ENCODE measurements at places on chromosomes 1 and 21.

DNA sequence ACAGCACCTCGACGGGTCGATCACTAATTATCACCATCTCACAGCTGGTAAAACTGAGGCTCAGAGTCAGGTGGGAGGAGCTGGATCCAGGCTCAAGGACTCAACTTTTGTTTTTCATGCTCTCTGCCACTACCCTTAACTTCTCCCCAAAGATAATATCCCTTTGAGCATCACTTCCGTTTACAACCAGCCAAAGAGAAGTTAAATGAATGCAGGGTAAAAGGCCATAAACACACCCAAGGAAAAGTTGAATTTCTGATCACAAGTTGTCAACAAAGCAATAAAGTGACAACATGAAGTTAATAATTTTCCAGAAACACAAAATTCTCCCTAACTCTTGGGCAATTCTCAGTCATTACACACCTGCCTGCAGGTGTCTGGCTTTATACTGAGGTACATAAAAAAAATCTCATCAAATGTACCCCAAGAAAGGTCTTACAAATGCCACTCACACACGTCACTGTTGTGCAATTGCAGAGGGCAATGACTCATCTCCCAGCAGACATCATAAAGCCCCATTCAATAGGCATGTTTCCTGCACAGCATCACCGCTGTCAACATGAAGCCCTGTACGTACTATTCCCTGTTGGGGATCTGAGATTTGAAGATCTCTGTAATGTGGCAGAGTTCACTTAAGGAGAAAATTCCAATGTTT, 3.4 kb downstream of the OR2T11 start:
- DNase-seq = no peak

DNA sequence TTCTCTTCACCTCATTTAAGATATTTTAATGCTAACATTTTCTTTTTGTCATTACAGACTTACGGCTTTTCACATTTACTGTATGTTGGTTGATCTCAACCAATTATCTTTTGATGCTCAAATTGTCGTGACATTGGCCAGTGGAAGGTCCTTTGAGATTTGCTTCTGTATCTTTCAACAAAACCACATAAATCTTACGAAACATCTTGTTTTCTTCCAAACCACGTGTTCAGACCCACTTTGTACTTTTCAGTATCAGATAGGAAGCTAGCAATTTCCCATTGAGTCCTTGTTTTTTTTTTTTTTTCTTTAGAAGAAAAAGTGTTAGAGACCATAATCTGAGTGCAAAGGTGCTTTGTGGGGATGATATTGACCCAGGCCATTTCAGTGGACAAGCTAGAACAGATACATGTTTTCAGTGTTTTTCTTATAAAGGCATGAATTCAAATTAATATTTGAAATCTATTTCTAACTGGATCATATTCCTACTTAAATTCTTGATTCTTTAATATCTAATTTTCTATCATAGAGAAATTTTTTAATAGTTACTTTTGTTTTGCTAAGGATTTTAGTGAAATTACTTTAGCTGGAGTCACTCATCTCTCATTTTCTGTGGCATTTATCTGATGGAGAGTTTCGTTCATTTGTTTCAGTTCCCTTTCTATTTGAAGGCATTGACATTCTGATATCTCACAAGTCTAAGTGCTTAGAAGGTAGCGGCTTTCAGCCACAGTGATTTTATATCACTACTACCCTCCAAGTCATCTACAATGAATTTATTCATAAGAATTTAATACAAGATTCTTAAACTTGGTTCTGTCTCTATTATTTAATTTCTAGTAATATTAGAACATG, 26.7 kb downstream of the ATG4C start:
- no peak for DNase-seq

GRCh38 chr1:66464802-66465201, 69.2 kb upstream of the SGIP1 start:
- no peak for DNase-seq

- DNase-seq = no peak
Measured at GRCh38 chr1:92940541-92940940, 20.7 kb downstream of the DIPK1A start.

DNA sequence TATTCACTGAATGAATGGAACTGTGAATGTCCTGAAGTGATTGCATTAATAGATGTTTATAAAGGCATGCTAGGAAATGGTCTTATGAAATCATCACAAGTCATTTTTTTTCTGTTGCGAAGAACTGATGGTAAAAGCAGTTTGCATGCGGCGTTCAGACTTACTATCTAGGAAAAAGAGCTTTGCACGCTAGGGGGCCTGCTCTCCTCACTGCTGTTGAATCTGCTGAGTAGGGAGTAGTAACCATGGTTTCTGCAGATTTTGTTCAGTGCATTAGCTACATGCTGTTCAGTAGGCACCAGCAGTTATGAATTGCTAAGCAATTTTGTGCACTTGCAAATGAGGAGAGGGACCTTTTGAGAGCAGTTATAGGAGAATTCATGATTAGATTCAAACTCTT, 57.9 kb downstream of the CENPF start:
- no peak for DNase-seq

- no peak for DNase-seq
Measured at GRCh38 chr1:182596934-182597333, 7.3 kb downstream of the RGS16 start.

DNA sequence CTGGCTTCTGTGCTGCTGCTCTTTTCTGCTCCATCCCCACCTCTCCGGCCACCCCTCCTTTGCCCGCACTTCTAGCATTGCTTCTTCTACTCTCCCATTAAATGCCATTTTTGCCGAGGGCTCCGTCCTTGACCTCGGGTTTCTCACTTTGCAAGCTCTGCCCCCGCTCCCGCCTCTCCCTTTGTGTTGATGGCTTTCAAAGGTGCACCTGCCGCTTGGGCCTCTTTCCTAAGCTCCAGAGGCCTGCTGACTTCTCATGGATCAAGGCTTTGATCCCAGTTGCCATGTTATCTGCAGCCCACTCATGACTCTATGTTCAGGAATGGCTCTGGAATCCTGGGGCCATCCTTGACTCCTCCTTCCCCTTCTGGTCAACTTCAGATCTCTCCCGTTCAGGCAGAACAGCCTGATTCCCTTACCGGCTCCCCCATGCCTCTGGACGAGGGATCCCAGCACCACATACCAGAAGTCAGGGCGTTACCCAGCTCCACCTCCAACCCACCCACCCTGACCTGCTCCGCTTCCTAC, 54.3 kb downstream of the TLR5 start:
- DNase-seq = no peak

- no peak for DNase-seq
Measured at GRCh38 chr1:230091473-230092231, 24.6 kb downstream of the GALNT2 start.

DNA sequence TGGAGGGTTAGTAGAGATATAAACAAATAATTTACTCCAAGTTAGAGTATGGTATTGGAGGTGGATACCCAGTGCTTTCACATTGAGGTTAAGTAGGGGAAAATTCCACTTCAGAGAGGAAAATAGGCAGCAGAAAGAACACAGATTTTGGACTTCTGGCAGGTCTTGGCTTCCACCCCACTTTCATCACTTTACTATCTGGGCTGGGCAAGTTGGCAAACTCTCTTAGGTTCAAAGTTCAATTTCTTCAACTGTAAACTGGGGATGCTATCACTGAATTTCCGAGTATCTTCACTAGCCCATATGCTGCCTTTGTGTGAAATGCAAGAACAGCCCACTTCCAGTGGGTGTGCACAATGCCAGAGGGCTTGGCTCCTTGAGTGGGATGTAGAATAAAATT, 214.9 kb downstream of the GABPA start:
- DNase-seq = no peak

- no peak for DNase-seq
Measured at GRCh38 chr1:17984583-17984982, 123.0 kb upstream of the IGSF21 start.

DNA sequence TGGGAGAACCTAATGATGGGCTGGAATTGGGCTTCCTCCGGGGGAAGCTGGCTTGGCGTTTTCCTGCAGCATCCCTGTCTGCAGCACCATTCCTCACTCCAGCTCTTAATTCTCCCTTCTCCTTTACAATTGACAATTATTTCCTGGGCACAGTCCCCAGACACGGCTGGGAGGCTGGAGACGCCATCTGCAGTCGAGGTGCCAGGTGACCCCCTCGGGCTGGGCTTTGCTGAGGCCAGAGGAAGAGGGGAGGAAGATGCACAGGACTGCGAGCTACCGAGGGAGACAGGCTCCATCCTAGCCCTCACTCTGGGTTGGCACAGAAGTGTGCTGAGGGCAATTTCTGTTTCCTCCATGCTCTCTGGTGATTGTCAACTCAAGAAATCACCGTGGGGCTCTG, 453.8 kb downstream of the PTPRU start:
- DNase-seq = no peak

GRCh38 chr1:119879510-119880434, 16.5 kb downstream of the ADAM30 start:
- DNase-seq = no peak

GRCh38 chr1:9397997-9398526, 105.4 kb downstream of the SPSB1 start:
- DNase-seq = no peak

DNA sequence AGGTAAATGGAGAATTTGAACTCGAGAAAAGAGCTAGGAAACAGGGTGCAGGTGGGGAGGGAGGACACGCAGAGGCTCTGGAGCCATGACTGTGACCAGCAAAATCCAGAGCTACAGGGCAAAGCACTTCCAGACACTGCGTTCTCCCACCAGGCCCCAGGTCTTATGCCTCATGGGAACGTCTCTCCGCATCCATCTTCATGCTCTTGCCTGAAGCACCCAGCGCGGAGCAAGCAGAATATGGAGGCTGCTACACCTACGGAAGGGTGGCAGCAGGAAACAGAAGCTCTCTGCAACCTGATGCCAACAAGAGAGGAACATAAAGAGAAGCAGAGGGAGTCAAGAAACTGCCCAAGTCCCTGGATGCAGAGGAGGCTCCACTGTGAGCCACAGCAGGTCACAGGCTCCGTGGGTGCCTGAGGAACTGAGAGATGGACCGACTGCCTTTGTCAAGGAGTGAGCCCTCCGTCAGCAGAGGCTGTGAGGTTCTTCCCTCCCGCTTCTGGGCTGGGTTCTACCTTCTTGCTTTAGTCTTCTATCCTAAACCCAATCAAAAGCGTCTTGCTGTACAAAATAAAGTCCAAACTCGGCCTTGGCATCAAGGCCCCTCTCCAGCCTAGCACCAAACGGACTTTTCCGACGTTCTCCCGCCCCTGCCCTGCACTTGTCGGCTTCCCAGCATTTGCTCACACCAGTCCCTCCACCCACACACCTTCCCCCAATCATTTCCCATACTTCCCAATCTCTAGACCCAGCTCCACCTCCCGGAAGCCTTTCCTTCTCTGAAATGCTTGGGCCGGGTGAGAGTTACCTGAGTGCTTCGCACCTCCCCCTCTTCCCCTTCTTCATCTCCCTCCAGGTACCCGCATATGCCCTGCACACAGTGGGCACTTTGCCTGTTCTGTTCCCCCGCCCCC, 930 bp downstream of the DHCR24 start:
- DNase-seq = peak; percentile 58

- no peak for DNase-seq
Measured at GRCh38 chr1:4653328-4653660, 1.1 kb upstream of the AJAP1 start.

DNA sequence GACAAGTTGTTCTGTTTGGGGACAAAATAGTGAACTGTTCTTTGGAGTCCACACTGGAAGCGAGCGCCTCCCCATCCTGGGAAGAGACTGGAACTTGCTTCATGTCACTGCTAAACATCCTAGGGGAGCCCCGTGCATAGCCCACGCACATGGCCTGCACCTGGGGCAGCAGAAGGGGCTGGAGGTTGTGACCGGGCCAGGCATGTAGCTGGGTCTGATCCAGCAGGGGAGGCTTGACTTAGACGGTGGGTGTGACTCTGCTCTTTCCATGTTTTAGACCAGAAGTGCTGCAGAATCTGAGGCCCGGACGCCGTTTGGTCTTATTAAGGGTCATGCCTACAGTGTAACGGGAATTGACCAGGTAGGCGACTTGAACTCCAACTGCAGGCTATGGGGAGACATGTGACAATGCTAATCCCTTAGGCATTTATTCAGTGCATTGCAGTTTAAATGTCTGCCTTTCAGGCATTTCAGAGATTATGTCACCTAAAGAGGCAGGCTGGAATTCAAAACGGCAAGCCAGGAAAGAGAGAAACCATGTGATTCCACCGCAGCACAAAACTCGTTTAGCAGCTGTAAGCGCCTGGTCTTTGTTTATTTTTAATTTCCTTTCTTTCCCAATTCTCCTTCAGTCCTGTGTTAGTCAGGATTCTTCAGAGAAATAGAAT, 21.8 kb downstream of the CAPN9 start:
- no peak for DNase-seq

DNA sequence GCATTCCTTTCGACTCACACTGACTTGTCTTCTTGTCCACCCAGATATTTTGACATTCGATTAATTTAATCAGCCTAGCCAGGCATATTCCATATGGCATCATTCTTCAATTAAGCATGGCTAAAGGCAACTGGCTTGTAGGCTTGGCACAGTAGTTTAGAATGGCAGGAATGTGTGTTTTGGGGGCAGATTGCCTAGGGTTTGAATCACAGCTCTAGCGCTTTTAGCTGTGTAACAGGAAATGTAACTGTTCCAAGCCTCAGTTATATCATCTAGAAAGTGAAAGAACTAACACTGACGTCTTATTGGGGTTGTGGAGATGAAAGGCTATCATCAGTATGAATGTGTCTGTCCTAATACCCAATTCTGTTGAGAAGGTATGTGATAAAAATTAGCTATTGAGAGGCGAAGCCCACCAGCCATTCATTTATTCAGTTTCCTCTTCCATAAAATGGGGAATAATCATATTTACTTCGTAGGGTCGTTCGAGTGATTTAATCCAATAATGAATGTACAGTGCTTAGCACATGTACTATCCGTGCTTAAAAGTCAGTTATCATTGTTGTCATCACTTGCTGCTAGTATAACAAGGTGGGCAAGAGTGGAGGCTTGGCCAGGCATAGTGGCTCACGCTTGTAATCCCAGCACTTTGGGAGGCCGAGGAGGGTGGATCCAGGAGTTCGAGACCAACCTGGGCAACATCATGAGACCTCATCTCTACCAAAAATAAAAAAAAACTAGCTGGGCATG, 41.6 kb upstream of the GRHL3 start:
- DNase-seq = no peak

DNA sequence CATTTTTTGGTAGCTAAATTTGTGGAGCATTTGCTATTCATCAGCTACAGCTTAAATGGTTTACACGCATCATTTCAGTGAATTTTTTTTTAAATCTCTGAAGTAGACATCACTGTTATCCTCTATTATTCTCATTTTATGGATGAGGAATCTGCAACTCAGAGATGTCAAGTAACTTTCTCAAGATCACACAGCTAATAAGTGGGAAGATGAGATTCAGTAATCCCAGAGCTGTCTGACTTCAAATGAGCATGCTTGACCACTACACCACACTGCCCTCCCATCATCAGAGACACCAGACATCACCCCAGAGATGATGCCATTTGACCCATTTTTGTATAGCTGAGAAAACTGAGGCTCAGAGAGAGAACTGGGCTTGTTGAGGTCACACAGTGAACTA, 116.4 kb downstream of the RRAGC start:
- no peak for DNase-seq

- no peak for DNase-seq
Measured at GRCh38 chr1:67767103-67767782, 66.0 kb downstream of the GNG12 start.
